ENCODE measurements at places on chromosomes 3 and 15.

- no peak for DNase-seq
Measured at GRCh38 chr3:51684971-51685751, 14.1 kb downstream of the TEX264 start.

DNA sequence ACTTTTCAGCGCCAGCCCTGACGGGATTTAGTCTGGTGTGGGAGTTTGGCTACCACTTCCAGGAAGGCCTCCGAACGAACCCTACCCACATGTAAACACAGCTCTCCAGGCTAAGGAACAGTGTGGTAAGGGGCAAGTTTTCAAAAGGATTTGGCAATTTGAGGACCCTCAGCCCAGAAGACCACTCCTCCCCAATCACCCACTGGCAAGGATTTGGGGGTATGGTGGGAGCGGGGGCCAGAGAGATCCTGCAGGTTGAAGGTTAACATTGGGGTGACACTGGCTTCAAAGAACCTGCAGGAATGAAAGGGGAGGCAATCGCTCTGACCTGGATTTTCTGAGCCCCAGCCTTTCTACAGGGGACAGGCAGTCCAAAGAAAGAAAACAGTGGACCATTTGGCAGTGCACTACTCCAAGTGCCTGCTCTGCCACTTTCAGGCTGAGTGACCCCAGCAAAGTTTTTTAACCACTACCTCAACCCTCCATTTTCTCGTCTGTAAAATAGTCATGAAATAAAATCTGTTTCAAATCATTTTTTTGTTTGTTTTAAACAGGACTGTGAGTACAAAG lies 34.5 kb downstream of the ZIC4 start:
- no peak for DNase-seq

DNA sequence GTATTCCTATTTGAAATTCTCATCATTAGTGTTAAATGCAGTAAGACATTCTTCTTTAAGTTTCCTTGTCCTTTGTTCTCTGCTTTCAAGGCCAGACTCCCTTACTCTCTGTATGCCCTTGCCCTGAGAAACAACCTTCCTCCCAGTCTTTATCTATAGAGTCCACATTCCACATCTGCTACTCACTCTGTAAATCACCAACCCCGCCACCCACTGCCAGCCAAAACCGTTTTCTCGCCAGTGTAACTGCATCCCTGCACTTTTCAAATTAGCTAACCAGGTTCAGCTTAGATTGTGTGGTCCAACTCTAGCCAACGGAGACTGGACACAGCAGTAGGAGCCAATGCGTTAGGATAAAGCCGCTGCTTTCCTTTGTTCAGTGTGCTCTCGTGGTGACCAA lies 402.4 kb upstream of the PDZRN3 start:
- DNase-seq = no peak

DNA sequence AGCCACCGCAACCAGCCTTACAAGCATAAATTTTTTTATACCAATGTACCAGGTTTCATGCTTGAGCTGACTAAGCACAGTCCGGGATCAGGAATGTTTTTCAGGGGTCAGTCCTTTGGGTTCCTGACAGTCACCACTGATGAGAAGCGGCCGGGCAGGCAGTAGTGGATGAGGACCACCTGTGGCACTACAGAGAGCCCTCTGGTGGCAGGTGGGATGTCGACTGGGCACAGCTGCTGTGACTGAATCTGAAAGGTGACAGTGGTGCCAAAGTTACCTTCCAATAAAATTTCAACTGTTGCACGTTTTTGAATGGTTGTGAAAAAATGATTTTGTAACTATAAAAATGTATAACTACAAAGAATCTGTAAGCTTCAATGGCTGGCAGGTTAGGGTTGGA lies 34.0 kb downstream of the TPRA1 start:
- DNase-seq = no peak

DNA sequence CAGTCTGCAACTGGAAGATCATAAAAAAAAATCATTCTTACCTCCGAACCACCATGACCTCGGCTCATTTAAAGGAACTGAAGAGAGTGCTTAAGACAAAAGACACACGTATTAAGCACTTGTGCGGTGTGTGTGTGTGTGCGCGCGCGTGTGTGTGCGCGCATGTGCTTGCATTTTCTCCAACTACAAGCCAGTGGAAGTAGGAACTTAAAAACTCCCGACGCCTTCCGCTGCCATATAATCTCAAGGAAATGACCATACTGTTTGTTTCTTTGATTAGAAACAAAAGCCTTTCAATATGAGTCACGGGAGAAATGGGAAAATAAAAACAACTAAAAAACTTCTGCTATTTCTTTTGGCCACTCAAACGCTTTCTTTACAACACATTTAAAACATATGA lies 32.4 kb downstream of the FRMD4B start:
- DNase-seq = no peak

DNA sequence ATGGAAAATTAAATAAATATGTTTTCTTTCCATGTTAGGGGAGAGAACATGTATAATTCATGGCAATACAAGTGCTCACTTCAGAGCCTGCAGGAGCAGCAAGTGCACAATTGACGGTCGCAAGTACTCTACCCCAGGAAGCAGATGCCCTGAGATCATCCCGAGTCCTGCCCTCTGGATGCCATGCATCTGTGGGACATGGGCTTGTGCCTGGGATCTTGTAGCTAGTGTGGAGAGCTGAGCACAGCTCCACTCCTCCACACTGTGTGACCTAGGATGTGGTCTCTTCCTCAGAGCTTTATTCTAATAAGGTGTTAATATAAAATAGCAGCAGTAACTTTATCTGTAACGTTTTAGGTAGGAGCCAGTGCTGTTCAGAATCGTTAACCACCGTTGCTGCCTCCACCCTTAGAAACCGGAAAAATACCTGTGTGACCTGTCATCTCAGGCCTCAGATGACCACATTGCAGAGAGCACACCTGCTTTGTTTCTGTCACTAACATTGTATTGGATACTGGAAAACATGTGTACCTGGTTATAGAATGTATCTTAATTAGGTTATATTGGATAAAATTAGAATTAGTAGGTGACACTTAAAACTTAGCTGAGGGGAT lies 105.0 kb upstream of the GOLGA6L6 start:
- DNase-seq = no peak

GRCh38 chr3:108448593-108448992 lies 61.8 kb downstream of the MYH15 start:
- no peak for DNase-seq

GRCh38 chr3:117235304-117235703 lies 525.7 kb downstream of the TUSC7 start:
- DNase-seq = no peak

- DNase-seq = no peak
Measured at GRCh38 chr3:112007633-112008032, 8.9 kb downstream of the TAGLN3 start.
